ENCODE measurements at places on chromosomes 6 and 20.

DNA sequence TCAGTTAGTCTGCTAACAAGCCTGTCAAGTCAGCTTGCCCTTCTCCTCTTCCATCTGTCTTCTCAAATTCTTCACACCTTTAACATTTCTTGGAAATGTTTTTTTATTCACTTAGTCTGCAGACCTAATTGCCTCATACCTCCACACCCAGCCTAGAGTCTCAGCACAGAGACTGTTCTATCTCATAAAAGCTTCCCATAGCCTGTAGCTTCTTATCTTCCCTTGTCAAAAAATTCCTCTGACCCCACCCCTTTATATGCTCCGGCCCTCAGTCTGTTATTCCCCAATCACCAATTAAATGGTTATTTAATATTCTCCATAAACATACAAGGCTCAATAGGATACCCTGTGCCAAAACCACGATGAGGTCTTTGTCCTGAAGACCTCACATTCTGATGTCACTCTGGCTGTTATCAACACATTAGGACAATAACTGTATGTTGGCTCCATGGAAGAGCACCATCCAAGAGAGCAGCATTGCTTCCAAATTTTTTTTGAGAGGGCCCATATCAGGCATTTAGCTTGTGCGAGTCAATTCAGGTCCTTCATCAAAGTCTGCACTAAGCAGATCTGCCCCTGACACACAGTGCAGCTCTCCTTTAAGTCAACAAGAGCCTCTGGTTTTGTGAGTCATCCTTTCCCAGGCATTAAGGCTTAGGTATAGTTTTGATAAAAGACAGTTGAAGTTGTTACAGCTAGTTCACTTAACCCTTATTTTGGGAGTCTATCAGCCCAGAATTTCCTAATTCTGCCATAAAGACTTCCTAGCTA, 83.2 kb upstream of the TBX18 start:
- DNase-seq, result peak; percentile 40

DNA sequence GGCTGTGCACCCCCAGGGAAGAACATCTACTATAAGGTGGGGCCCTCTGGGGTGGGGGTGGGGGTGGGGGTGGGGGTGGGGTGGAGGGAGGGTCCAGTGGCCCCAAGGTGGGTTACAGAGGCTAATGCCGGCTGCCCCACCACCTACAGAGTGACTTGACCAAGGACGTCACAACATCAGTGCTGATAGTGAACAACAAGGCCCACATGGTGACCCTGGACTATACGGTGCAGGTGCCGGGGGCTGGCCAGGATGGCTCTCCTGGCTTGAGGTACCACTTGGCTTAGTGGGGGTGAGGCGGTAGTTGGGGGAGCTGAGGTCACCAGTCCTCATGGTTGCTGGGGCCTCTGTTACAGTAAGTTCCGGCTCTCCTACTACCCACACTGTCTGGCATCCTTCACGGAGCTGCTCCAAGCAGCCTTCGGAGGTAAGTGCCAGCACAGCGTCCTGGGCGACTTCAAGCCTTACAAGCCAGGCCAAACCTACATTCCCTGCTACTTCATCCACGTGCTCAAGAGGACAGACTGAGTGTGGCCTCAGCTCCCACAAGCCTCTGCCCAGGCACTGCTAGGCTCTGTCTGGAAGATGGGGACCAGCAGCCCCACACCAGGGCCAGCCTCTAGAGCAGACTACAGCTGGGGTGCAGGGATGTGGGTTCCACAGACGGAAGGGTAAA, 2.8 kb downstream of the GNMT start:
- DNase-seq, result no peak

- DNase-seq, result no peak
Observed at GRCh38 chr6:101516578-101516977, 123.1 kb downstream of the GRIK2 start.

DNA sequence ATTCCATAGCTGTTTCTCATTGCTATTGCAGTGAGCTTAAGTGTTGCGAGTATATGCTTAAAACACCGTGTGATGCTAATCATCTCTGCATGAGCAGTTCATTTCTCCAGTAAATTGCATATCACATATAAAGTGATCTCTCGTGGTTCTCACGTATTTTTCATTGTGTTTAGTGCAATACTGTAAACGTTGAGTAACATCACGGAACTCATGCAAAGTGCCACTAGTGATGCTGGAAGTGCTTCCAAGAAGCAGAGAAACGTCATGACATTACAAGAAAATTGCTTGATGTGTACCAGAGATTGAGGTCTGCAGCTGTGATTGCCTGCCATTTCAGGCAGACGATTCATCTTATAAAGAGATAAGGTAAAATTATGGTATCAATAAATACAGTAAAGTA, 830.4 kb downstream of the GRIK2 start:
- no peak for DNase-seq

DNA sequence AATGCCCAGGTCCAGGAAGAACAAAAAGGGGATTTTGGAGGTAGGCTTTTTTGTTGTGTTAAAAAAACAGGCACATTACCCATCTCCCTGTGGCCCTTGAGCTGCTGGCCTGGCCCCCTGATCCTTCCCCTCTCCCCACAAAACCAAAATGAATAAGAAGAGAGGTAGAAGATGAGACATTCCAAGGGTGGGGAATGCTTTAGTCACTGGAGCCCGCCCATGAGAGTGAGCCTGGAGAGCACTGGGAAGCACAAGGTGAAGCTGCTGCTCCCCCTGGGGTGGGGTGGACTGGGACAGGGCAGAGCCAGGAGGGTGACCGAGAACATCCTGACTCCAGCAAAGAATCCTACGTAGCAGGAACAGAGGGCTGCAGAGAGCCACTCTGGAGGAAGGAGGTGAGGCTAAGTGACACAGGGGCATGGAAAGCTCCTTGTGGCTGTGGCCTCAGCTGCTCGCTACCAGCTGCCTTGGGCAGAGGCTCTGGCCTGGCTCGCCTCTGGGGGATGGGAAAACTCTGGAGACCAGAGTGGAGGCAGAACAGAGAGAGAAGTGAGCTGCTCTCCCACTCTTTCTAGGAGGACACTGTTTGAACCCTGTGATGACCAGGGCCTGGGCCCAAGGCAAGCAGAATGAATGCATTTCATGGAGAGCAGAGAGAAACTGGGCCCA, 48.3 kb downstream of the AKAP7 start:
- no peak for DNase-seq

DNA sequence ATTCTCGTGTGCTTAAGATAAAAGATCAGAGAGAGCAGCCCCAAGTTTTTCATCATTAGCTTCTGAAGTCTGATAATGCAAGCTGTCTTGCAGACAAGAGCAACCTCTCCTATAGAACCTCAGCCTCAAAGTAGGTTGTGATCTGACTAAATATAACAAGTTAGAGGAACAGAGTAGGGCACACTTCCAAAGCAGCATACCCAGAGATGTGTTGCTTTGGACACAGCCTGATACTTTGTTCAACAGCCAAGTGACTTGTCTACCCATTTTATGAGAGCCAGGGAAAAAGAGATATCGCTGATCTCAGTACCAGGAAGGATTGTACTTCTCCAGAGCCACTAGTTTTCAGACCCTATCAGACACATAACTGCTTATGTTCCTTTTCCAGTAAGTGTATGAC, 44.2 kb upstream of the OPRM1 start:
- no peak for DNase-seq

- no peak for DNase-seq
Observed at GRCh38 chr20:23084845-23085365, 1.2 kb downstream of the CD93 start.

DNA sequence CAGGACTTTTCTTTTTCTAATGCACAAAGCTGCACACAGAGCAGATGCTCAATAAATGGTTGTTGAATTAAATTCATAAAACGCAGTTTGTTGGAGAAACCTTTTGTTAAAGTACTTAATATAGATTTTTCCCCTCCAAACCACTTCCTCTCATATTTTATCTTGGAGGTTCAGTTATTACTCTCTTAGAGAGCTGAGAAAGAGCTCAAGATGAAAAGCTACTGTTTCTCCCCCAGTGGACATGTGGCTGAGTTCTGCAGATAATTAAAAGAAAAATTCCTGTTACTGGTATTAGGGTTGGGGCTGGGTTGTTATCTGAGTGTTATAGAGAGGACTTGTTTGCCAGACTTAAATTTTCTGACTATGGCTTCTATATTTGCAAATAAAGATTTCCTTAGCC, 294.0 kb downstream of the TBC1D7 start:
- DNase-seq, result no peak

- no peak for DNase-seq
Observed at GRCh38 chr6:44109212-44109611, 18.0 kb downstream of the MRPL14 start.

DNA sequence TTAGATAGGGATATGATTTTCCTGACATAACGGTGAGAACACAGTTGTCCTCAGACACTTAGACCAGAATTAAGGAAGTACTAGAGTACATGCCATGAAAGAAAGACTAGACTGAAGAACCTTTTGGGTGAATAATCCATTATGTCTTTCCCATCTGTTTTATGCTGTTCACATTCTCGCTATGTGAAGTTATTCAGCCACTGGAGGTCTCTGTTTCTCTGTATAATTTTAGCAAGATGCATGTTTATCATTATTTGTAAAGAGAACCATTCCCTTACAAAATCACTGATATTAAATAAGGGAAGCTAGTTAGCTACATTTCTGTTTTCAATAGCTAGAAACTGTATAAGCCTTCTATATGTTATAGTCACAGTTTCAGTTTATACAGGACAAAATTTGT, 391.9 kb downstream of the CD109 start:
- no peak for DNase-seq

DNA sequence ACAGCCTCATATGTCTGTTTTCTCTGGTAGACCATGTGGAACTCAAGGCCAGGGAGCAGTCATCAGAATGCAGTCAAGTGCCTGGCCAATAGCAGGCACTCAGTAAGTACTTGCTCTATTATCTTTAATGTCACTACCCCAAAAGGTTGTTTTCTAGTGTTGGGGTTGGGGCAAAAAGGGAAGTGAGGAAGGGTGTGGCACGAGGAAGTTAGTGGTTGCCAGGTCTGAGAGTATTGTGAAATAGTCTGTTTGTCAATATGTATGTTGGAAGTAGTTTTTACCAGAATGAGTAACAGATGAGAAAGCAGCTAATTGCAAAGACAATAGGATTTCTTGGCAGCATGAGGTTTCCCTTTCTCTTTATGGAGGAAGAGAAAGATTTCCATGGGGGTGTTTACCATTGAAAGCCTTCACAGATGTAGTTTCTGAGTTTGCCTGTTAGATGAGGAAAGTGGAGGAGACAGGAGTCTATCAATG, 59.5 kb upstream of the ARMH2 start:
- DNase-seq, result peak; percentile 27

- no peak for DNase-seq
Observed at GRCh38 chr6:14547284-14547998, 429.9 kb downstream of the CD83 start.

GRCh38 chr6:162681447-162681846, 46.1 kb downstream of the PRKN start:
- DNase-seq, result no peak
